NCI-H146 (cell line): ENCODE measurements at places on chromosomes 6 and 20.

DNA sequence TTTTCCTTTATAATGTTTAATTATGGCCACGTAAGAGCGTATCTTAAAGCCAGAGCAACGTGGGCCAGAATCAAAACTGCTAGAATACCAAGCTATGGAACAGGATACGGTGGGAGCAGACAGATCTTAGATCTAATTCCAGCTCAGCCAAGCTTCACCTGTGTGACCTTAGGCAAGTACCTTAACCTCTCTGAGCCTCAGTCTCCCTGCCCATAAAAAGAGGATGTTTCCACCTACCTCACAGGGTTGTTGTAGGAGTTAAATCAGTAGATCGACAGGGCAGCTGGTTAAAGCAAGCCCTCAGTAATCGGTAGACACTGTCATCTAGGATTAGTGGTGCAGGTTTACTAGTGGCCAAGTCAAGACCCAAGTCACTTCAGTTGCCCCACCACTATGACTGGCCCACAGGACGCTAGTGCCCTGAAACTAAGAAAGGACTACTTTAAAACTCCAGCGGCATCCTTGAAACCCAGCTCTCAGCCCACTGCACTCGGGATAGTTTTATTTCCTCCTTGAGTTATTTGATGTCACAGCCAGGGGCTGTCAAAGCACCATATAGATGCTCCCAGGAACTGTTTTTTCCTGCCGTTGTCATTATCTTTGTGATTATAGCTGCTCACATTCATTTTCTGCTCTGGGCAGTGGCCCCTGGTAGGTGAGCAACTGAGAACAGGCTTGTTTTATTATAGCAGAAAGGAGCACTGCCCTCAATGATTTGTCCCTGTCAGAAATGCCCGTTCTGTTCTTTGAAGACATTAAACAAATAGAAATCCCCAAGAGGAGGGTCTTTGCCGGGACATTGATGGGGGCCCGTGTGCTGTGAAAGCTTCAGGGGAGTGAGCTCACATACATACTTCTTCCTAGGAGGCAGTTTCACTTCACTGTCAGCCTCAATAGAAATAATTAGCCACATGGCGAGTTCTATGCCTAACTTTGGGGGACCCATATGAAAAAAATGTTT, 63.1 kb downstream of the ISM1 start:
- no peak for DNase-seq

DNA sequence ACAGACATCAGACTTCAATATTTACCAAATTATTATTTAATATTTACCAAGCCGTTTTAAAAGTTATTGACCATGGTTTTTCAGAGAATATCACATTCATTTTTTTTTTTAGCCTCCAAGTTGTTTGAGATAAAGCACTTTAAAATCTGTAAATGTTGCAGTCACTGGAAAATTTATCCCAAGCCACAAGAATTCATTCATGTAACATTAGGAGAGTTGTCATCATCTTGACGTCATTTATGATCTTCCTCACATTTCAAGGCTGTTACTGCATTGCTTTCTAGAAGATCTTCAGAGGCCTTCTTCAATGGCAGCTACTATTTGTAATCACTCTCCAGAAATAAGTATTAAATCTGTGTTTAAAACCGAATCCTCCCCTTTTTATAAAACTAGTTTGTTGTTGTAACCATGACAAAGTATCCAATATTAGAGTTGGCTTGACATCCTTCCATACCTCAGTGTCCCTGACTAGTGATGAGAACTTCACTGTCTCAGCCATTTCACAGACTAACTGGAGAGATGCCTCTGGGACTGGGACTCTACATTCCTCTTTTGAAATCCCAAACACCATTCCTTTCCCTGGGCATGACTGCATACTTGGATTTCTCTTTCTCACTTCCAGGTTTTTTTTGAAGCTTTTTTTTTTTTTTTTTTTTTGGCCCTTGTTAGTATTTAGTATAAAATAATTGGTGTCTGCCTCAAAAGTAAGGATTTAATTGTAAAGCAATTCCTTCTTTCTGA, 100.1 kb downstream of the ZFAND3 start:
- no peak for DNase-seq

GRCh38 chr20:57436223-57436545, 45.0 kb downstream of the RBM38 start:
- DNase-seq = no peak

- DNase-seq = no peak
These were observed 11.6 kb upstream of the ELOVL5 start for GRCh38 chr6:53360093-53360912.

GRCh38 chr20:24656391-24656790, 187.0 kb downstream of the SYNDIG1 start:
- DNase-seq = no peak

DNA sequence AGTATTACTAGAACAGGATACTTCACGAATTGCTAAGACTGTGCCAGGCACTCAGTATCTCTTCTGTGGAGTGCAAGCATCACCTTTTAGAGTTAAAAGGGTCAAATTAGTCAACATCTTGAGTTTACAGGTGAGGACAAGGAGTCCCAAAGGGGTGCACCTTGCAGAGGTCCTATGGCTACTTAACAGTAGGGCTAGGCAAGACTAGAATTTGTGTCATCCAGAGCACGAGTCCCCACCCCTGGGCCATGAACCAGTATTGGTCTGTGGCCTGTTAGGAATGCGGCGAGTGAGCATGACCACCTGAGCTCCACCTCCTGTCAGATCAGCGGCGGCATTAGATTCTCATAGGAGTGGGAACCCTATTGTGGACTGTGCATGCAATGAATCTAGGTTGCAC, 10.5 kb upstream of the DSTN start:
- no peak for DNase-seq

DNA sequence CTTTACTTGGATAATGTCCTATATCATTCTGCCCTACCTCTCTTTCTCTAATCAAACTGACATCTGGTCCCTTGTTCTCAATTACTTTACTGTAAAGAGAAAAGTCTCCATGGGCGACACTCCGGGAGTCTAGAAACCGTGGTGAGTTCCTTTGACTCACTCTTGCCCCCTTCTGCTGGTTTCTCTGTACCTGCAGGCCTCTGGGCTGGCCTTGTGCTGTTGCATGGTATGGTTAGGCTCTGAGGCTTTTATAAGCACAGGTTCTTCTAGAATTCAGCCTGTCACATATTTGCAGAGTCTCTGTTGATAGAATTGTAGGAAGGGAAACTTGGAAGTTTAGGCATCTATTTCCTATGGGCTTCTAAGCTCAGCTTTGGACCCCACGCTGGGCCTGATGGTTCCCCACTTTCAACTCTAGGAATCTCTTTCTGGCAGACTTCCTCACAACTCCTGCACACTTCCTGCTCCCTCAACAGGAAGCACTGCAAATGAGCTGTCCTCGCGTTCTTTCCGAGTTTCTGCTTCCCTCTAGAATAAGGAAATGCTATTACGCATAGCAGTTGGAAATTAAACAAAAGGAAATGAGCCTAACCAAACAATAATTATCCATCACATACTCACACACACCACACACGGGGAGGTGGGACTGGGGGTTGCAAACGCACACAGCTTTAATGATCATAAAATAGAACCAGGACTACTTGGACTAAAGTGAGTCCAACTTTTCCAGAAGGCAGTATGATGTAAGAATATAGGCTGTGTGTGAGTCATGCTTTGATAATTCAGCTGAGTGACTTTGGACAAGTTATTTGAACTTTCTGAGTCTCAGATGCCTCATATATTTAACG, 683.3 kb downstream of the QKI start:
- peak; percentile 56 for DNase-seq
